ENCODE measurements at places on chromosomes 6 and 20.

DNA sequence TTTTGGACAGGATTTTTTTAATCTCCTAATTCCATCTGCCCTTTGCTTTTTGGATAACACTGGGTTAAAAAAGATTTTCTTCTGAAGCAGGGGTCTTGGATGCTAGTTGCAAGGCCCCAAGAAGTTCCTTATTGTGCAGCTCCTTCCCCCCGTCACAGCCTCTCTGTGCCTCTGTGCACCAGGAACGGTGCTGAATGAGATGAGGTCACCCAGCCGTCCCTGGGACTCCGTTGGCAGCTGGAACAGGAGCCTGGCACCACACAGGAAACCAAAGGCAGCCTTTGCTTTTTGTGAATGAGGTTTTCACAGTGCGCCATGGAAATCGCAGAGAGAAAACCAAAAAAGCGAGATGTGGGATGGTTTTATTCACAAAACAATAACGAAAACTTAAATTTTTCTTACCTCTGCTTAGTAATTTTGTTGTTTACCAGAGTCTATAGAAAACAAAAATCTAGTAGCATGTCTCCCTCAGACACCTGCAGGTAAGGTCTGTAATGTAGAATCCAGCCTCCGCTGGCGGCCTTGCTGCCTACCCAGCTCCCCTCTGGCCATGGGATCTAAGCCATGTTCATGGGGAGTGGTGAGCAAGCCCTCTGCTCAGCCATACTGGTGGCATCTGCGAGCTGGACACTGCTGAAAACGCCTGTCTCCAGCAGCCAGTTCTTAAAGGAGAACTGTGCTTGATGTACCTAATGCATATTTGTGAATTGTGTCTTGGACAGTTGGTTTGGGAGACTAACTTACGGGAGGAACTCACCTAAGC, 40.4 kb upstream of the SYNJ2 start:
- DNase-seq: no peak

GRCh38 chr6:150949526-150949925, 84.0 kb downstream of the MTHFD1L start:
- DNase-seq: no peak

DNA sequence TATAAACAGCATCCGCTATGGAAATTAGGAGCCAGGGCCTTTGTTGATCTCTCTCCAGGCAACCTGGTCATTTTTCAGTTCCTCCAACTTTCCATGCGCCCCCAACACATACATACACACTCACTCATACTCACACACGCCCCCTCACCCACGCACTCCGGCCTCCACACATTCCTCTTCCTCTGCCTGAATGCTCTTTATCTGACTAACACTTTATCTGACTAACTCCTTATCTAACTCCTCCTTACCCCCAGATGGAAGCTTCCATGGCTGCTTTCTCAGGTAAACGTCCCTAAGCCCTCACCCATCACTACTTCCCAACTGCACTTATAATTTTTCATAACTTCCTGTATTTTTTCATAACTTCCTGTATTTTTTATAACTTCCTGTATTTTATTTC, 17.4 kb downstream of the CASS4 start:
- DNase-seq: peak; percentile 50

DNA sequence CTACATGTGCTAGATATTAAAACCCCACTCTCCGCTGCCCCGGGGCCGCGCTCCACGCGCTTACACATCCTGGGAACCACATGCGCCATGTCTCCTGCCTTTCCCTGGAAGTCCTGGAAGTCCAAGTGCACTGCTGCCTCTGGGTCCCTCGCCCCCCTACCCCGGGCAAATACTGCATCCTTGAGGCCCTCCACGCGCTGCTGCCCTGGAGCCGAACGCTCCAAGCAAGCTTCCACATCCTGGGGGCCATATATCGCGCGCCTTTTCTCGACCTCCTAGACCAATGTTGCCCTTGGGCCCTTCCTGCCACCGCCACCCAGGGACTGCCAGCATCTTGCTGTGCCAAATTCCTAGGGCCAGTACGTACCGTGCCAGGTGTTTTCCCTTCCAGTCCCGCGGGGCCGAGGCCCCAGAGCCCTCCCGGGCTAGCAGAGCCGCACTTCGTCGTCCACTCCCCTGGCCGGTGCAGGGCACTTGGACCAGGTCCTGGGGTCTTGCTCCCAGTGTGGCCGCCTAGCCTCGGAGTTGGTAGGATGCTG, 779 bp upstream of the KCNG1 start:
- DNase-seq: no peak

DNA sequence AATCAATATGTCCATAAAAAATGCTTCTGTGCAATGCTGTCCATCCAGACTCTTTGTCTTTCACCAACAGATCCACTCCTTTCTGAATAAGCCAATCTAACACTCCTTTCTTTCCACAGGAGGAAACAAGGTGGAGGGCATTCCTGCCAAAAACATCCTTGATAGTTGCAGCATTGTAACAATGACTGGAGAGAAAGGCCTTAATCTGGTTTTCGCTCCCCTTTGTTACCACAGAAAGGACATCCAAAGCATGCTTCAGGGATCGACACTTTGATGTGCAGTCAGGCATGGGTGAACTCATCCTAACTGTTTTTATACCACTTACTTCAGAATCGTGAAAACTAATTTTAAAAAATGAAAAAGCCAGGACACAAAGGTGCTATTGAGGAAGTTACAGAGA, 7.4 kb downstream of the IBTK start:
- DNase-seq: no peak

Measured in inflammatory macrophage treated with lipopolysaccharide for 1 hour (primary cell).